ENCODE measurements at places on chromosomes 4 and X.

GRCh38 chrX:39862963-39863362, 234.8 kb downstream of the BCOR start:
- no peak overlapping the region for H3K27ac ChIP-seq
- no peak for DNase-seq
- no peaks in the 10 kb centered on the region for H3K36me3 ChIP-seq
- H3K4me1 ChIP-seq: peaks cover 33% of the 10 kb centered on the region

GRCh38 chr4:142984871-142985585, 138.9 kb upstream of the INPP4B start:
- peak; percentile 18 for DNase-seq
- H3K36me3 ChIP-seq: peaks cover 13% of the 10 kb centered on the region
- peak overlapping the region; percentile 65 for H3K27ac ChIP-seq
- peak overlapping the region; percentile 21 for H3K4me3 ChIP-seq
- no peaks in the 10 kb centered on the region for H3K27me3 ChIP-seq

DNA sequence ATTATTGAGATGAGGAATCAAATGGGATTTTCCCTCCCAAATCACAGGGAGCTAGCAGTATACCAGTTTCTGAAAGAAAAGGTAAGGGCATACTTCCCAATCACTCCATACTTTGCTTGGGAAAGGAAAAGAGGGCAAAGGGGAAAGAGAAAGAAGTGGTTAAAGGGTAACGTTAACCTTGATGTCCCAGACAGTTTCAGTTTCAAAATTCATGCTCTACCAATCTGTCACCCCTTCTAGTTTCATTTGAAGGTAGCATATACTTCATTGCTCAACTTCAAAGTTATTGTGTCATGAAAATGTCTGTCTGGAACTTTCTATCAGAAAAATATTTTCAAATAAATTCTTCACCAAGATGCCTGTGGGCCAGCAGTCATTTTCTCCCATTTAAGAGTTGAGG, 16.0 kb downstream of the TNMD start:
- peaks cover 38% of the 10 kb centered on the region for H3K4me1 ChIP-seq
- no peak overlapping the region for H3K27ac ChIP-seq
- H3K36me3 ChIP-seq: no peaks in the 10 kb centered on the region
- no peak for DNase-seq
- no peaks in the 10 kb centered on the region for H3K27me3 ChIP-seq

GRCh38 chr4:138761638-138762220, 253.9 kb upstream of the NOCT start:
- H3K4me3 ChIP-seq: no peak overlapping the region
- H3K4me1 ChIP-seq: peaks cover 17% of the 10 kb centered on the region
- no peaks in the 10 kb centered on the region for H3K36me3 ChIP-seq
- H3K27ac ChIP-seq: no peak overlapping the region
- no peaks in the 10 kb centered on the region for H3K27me3 ChIP-seq

DNA sequence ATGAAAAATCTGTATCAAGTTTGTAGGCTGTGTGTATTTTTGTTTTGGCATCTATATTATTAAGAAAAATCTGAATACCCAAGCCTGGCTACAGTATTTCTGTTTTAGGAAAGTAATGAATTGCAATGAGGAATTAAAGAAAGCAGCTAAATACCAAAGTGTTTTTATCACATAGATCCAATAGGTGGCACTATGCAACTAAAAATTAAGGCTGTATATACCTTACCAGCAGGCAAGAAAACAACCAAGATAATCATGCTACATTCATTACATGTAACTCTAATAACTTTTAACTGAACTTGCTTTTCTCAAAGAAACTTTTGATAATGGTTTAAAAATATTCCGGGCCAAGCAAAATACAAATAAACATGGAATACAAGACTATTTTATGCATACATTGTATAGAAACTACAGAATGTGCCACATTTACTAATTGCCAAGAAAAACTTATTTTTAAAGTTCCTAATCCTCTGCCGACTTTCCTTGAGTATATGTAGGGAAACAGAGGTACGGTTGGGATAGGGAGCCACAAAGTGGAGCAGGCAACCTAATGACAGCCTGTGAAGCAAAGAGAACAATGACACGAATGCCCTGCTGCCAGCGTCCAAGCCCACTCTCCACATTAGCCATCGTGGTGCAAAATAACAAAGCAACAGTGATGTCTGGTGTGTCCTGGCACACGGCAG, 63.7 kb downstream of the SEC24D start:
- peaks cover 25% of the 10 kb centered on the region for H3K4me1 ChIP-seq
- no peaks in the 10 kb centered on the region for H3K27me3 ChIP-seq
- H3K36me3 ChIP-seq: peaks cover 12% of the 10 kb centered on the region

- peaks cover 19% of the 10 kb centered on the region for H3K4me1 ChIP-seq
- no peak overlapping the region for H3K27ac ChIP-seq
- H3K36me3 ChIP-seq: peaks cover 20% of the 10 kb centered on the region
- H3K4me3 ChIP-seq: no peak overlapping the region
Measured at GRCh38 chr4:73236151-73236550, 22.4 kb downstream of the ANKRD17 start.

Measured in WTC11 (cell line).